ENCODE measurements at places on chromosomes 12 and 14.

DNA sequence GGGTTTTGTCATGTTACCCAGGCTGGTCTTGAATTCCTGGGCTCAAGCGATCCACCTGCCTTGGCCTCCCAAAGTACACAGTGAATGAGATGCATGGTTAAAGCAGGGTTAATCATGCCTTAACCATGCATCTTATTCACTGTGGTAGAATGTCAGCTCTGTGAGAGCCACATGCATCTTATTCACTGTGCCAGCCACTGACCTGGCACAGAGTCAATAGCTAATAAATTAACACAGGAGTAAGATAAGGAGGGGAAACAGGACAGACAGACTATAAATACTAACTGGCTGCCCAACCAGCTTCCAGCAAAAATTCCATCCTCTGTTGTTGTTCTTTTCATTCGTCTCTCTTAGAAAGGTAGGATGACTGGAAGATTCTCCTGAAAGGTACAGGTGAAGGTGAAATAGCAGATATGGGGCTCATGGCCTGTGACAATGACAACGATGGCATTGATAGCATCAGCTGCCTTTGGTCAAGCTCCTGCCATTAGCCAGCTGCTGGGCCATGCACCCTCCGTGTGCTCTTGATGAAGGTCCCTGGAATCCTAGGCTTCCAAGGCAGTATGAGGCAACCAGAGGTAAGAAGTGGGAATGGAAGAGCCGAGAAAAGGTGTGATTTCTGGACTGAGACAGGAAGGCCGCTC, 76.6 kb downstream of the ZNF664 start:
- DNase-seq, result no peak

- no peak for DNase-seq
Observed at GRCh38 chr12:122423258-122424165, 1.0 kb upstream of the CLIP1 start.

GRCh38 chr12:67173258-67173657, 95.9 kb upstream of the CAND1 start:
- no peak for DNase-seq

- DNase-seq, result no peak
Observed at GRCh38 chr12:92088805-92089204, 56.8 kb downstream of the BTG1 start.

GRCh38 chr12:107843351-107844311, 69.1 kb downstream of the ASCL4 start:
- DNase-seq, result no peak

- DNase-seq, result no peak
Observed at GRCh38 chr12:91100906-91101305, 10.4 kb downstream of the LUM start.

DNA sequence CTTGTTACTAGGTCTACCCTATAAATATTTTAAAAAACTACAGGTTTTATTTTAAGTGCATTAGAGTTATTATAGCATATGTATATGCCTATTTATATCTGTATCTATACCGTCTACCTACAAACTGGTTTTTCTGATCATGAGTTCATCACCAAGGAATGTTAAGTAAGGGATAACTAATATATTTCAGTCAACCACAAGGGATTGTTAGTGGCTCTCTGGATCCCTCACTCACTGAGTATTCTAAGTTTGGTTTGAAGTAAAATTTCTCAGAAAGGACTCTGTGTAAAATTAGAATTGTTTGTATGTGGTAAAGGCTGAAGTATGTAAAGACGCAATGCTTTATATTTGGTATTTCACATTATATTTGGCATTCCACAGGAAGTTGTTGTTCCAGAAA, 4.8 kb downstream of the EPYC start:
- DNase-seq, result no peak

- DNase-seq, result no peak
Observed at GRCh38 chr12:111203969-111204368, 164.9 kb downstream of the PHETA1 start.

DNA sequence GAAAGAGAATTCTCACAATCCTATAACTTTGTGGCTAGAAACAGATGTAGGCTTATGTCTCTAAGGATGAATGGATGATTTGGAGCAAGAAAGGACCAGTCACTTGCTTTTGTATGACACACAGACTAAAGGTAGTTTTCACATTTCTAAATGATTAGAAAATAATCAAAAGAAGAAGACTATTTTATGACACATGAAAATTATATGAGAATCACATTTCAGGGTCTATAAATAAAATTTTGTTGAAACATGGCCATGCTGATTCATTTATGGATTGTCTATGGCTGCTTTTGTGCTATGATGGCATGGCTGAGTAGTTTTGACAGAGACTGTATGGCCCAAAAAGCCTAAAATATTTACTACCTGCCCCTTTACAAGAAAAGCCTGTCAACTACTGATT, 49.4 kb upstream of the FRMD6 start:
- no peak for DNase-seq
